Fibroblast of skin of left quadriceps (primary cell): ENCODE measurements at places on chromosomes 2 and 18.

- no peak for DNase-seq
Observed at GRCh38 chr18:31688606-31689005, 4.2 kb upstream of the B4GALT6 start.

DNA sequence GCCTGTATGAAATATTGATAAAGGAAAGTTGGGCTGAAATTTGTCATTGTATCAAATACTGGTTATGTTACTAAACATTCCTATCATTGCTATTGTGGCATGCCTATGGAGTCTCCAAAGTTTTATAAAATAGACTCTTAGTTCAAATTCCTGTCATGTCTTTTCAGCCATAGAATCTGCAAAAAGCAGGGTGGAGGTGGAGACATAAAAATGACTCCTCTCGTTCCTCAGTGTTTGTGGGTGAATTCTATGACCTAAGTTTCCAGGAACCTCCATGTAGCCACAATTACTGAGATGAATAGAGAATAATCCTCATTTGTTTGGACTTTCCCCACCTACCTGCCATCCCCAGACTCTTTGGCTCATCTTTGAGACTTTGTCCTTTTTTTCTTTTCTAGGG is 326.3 kb upstream of the ETAA1 start:
- no peak for DNase-seq

DNA sequence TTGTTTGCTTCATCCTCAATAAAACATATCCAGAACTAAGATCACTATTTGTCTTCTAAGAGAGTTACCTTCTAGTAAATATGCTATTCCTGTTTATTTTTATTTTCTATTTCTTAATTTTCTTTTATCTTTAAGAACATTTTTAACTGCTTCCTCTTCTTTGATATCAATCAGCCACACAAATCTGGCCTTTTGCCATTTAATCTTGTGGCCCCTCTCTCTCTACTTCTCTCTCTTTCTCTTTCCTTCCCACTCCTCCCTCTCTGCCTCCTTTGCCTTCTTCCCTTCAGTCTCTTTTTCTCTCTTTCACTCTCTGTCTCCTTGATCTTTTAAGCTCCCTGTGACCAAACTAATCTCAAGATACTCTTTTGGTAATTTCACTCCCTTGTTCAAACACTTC is 108.4 kb downstream of the GRB14 start:
- no peak for DNase-seq

- DNase-seq = no peak
Observed at GRCh38 chr18:13726972-13727331, 479 bp downstream of the RNMT start.

DNA sequence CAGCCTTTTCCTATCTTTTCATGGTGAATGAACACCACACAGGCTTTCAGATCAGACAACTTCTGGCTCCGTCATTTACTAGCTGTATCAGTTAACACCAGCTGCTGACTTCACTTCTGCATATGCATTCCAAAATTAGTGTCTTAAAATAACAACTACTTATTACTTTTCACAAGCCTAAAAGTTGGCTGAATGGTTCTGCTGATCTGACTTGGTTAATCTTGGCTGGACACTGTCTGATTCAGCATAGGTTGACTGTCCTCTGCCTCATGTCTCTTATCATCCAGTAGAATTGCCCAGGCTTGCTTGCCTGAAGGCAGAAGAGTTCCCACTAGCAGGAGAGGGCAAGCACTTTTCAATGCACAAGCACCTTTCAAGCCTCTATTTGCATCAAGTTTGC is 72.7 kb downstream of the MARCHF4 start:
- no peak for DNase-seq

DNA sequence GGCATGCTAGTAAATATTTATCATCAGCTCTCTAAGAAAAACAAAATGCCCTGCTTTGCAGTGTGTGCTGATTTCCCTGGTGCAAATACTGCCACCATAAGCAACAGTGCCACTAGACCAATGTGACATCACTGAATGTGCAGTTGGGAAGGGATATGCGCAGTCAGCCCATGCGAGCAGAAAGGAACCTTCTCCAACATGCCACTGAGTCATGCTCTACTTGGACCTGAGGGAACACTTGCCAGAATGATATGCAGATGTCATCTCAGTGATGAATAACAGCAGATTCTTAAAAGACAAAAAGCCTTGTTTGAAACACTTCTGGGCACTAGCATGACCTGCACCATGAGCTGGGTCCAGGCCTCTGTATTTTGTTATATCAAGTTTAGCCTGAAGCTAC is 55.3 kb upstream of the REL start:
- DNase-seq = no peak

DNA sequence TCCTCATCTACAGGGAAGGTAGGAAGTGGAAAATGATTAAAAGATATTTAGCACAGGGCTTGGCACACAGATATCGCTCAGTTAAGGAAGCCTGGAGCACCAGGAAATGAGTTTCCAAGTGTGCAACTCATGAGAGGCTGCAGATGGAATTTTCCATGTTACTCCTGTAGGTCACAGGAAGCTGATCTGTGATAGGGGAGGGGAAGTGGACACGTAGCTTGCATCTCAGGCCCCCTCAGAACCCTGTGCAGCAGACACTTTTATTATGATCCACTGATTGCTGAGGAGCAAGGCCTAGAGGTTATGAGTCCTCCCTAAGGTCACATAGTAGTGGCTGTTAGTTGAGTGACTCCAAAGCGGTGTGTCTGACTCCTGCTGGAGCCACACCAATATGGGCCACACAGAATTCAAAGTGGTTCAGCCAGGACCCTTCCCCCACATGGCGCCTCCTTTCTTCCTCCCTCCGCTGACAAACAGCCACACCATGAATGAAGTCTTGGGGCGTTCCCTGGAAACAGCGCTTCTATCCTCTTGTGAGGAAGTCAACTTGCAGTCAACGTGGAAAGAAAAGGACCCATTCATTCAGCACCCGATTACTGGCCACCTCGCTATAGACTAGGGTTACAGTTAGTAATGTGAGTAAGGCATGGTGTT is 21.5 kb downstream of the DYSF start:
- DNase-seq = no peak
